ENCODE measurements at places on chromosomes 3 and 15. TPM values are rescaled to one million over a fixed set of nuclear protein-coding genes. Genes with fewer than 3 reads are reported as not detected.

- H3K4me1 ChIP-seq: no peaks in the 10 kb centered on the region
- no peak for DNase-seq
- no peaks in the 10 kb centered on the region for H3K36me3 ChIP-seq
- no peak overlapping the region for H3K4me3 ChIP-seq
- no peak overlapping the region for H3K27ac ChIP-seq
Measured at GRCh38 chr3:131796111-131796510, 238.7 kb downstream of the CPNE4 start.

- H3K27me3 ChIP-seq: no peaks in the 10 kb centered on the region
- no peak overlapping the region for H3K27ac ChIP-seq
- H3K4me3 ChIP-seq: no peak overlapping the region
- DNase-seq: no peak
- H3K36me3 ChIP-seq: no peaks in the 10 kb centered on the region
Measured at GRCh38 chr3:77707281-77707680, 667.4 kb downstream of the ROBO2 start.

GRCh38 chr3:82494977-82495489 is 733.6 kb upstream of the GBE1 start:
- no peaks in the 10 kb centered on the region for H3K36me3 ChIP-seq
- no peak overlapping the region for H3K27ac ChIP-seq
- H3K4me1 ChIP-seq: no peaks in the 10 kb centered on the region
- no peak for DNase-seq

The ZDHHC19 gene
- total RNA-seq: not detected

The CCR9 gene
- not detected for total RNA-seq

The MKRN2OS gene
- 0.25 TPM for total RNA-seq

The GCSAM gene
- total RNA-seq: not detected

The CNTN6 gene
- not detected for total RNA-seq

Measured in astrocyte (in vitro differentiated cells and primary cell).